ENCODE measurements at places on chromosomes 3 and 15.

DNA sequence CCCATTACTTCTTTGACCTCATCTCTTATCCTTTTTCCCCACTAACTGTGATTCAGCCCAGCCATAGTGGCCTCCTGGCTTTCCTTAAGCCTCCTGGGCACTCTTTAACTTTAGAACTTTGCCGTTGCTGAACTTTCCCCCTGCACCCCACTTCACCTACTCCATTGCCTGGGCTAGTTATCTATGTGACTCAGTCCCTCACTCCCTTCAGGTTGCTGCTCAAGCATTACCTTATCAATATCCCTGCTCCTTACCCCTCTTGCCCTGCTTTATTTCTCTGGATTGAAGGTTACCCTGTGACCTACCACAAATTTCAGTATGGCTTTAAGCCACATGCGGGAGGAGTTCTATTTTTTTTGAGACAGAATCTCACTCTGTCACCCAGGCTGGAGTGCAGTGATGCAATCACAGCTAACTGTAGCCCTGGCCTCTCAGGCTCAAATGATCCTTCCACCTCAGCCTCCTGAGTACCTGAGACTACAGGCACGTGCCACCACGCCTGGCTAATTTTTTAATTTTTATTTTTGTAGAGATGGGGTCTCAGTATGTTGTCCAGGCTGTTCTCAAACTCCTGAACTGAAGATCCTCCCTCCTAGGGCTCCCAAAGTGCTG lies 3.4 kb downstream of the MON1A start:
- no peak overlapping the region for H3K4me3 ChIP-seq
- no peaks in the 10 kb centered on the region for H3K27me3 ChIP-seq
- H3K27ac ChIP-seq, result no peak overlapping the region
- DNase-seq, result no peak
- H3K4me1 ChIP-seq, result peaks cover 57% of the 10 kb centered on the region

DNA sequence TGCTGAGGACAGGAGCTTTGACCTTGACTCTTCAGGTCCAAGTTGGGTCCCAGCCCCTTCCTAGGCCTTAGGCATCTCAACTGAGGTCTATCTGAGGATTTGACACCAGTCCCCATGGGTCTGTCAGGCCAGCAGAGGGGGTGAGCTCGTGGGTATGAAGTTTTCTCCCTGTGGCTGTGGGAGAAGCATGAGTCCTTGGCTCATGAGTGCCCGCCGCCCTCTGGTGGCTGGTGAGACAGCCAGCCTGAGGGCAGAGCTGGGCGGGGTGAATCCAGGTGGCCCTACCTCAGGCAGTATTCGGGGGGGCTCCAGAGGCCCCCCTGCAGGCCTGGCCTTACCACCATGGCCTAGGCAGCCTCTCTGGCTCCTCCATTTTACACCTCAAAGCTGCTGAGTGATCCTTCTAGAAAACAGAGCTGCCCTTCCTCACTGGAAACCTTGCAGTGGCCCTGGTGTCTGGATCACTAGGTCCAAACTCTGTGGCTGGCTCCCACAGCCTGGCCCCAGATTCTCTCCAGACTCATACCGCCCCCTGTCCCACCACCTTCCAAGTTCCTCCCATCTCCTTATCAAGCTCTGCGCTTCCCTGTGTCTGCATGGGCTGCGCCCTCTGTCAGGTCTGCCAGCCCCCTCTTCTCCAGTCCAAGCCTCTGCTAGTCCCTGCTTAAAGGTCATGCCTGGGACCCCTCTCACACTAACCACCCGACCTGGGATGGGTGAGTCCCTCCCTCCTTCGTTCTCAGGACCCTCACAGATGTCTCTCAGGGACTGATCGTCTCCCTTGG lies 16.1 kb downstream of the SH2D7 start:
- H3K4me3 ChIP-seq, result no peak overlapping the region
- peaks cover 31% of the 10 kb centered on the region for H3K4me1 ChIP-seq
- peaks cover 3% of the 10 kb centered on the region for H3K27me3 ChIP-seq
- H3K36me3 ChIP-seq, result no peaks in the 10 kb centered on the region

GRCh38 chr3:129261894-129262293 lies 12.5 kb downstream of the COPG1 start:
- no peak for DNase-seq
- peaks cover 88% of the 10 kb centered on the region for H3K36me3 ChIP-seq
- no peak overlapping the region for H3K4me3 ChIP-seq

GRCh38 chr3:184812662-184813042 lies 686 bp downstream of the VPS8 start:
- no peaks in the 10 kb centered on the region for H3K27me3 ChIP-seq
- peaks cover 31% of the 10 kb centered on the region for H3K4me1 ChIP-seq
- no peak for DNase-seq
- peak overlapping the region; percentile 71 for H3K4me3 ChIP-seq
- no peak overlapping the region for H3K27ac ChIP-seq
- no peaks in the 10 kb centered on the region for H3K36me3 ChIP-seq

- H3K27me3 ChIP-seq, result no peaks in the 10 kb centered on the region
- H3K4me3 ChIP-seq, result no peak overlapping the region
- H3K27ac ChIP-seq, result no peak overlapping the region
Measured at GRCh38 chr3:5874931-5875341, 687.4 kb downstream of the EDEM1 start.

DNA sequence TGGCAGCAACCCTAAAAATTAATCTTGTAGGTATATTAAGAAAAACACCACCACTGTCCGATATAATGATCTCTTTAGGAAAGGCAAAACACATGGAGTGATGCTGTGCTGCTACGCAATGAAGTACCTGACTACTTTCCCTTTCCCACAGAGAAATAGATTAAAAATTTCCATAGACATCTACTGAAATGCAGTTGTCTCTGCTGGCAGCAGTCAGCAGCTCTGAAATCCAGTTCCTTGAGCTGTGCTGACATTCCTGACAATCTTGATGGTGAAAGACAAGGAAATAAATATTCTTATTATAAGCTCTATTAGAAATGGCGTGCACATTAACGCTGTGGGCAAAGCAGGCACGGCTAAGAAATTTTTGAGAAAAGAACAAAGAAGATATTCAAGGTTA lies 287.6 kb downstream of the IL5RA start:
- H3K36me3 ChIP-seq, result no peaks in the 10 kb centered on the region
- H3K4me1 ChIP-seq, result no peaks in the 10 kb centered on the region
- no peak overlapping the region for H3K4me3 ChIP-seq

DNA sequence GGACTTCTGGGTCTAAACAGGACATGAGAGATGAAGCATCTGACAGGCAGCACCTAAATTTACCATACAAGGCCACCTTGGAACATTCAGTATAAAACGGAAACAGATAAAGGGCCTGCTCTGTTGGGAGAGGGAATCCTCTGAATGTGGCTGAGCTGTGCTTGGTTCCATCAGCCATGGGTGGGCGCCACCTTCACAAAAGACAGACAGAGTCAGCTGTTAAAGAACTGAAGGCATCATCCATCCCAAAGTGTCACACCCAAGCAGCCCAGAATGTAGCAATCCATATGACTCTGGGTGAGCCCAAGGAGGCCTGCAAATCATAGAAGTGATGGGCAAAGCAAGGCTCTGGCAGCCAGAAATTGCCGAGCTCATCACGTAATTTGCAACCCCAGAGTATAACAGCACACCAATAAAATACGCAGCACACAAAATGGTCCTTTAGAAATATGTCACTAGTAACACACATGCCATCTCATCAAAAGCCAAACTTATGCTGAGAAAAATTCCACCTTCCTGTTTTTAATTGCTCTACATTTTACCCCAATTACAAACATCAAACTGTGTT lies 24.8 kb upstream of the RBP1 start:
- H3K4me3 ChIP-seq, result no peak overlapping the region
- no peak for DNase-seq
- no peaks in the 10 kb centered on the region for H3K4me1 ChIP-seq

- no peaks in the 10 kb centered on the region for H3K27me3 ChIP-seq
- no peaks in the 10 kb centered on the region for H3K4me1 ChIP-seq
- H3K36me3 ChIP-seq, result peaks cover 58% of the 10 kb centered on the region
- DNase-seq, result no peak
- H3K4me3 ChIP-seq, result no peak overlapping the region
- no peak overlapping the region for H3K27ac ChIP-seq
Measured at GRCh38 chr3:48963591-48963990, 26.4 kb upstream of the P4HTM start.

- H3K27ac ChIP-seq, result no peak overlapping the region
- no peaks in the 10 kb centered on the region for H3K36me3 ChIP-seq
Measured at GRCh38 chr3:44885618-44886017, 11.2 kb downstream of the TGM4 start.

All from HepG2 (cell line).